ENCODE measurements at places on chromosomes 3 and 15.

DNA sequence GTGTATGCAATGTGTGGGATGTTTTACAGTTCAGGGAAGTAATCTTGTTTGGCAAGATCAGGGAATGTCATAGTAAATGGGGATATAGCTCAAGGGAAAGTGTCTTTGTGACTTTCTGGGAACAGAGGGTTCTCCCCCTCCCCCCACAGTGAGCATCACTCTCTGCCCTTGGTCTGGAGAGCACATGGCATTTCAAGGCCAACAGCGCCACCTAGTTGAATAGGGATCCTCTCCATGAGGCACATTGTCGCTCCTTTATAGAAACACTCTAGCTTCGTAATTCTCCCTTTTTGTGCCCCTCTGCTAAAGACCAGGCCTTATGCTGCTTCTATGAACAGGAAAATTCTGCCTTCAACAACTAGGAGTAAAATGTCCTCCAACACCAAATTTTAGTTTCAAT, 37.1 kb upstream of the ARNT2 start:
- DNase-seq: no peak

DNA sequence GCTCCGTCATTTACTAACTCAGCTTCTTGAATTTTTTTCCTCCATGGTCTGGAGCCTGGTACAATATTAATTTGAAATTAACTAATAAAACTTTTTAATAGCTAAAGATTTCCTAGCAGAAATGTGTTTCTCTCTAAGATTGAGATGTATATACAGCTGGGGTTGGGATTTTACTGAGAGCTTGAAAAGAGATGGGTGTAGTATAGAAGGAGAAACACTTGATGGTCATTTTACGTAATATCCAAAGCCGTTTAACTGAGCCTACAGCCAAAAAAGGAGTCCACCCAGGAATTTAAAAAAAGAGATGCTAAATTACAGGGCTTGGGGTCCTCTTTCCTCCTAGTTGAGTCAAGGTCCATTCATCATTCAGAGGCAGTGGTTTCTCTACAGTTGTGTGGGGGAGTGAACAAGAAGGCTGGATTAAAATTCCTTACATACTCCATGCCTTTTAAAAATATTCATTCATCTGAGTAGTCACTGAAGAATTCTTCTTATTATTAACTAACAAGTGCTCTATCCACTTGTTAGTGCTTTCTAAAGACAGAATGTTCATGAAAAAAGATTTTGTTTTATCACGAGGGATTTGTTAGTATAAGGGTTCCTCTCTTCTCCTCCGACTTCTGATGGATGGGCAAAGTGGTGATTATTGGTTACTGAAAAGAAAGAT, 255.3 kb upstream of the IL12A start:
- DNase-seq: no peak

- DNase-seq: no peak
These were observed 3.5 kb upstream of the PCSK6 start for GRCh38 chr15:101492766-101493692.

- DNase-seq: no peak
These were observed 7.5 kb upstream of the LOXL1 start for GRCh38 chr15:73918784-73919183.
